ENCODE measurements at places on chromosomes 5 and 9.

GRCh38 chr5:174418809-174419539, 305.4 kb upstream of the MSX2 start:
- DNase-seq: no peak

GRCh38 chr5:149326611-149327010, 18.7 kb upstream of the GRPEL2 start:
- no peak for DNase-seq

DNA sequence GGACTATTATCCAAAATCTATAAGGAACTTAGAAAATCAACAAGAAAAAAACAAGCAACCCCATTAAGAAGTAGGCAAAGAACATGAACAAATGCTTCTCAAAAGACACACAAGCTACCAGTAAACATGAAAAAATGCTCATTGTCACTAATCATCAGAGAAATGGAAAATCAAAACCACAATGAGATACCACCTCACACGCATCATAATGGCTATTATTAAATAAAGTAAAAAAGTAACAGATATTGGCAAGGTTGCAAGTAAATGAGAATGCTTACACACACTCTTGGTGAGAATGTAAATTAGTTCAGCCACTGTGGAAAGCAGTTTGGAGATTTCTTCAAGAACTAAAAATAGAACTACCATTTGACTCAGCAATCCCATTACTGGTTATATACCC, 167.0 kb upstream of the DMRTA1 start:
- DNase-seq: no peak

DNA sequence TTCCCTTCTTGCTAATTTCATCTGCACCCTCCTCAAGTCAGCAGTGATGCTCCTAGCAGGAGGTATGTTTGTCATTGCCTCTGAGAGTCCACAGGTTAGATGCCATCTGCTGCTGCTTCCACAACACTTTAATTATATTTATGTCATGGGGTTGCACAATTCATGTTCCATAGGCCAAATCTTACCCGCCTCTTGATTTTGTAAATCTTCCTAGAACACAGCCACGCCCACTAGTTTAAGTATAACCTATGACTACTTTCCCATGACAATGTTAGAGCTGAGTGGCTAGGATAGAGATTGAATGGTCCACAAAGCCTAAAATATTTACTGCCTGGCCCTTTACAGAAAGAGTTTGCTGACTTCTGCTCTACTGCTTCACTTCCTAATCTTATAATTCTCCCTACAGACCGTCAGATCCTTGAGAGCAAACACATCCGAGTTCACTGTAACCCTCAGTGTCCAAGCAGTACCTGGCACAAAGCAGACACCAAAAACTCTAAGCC, 21.1 kb downstream of the LIFR start:
- no peak for DNase-seq

DNA sequence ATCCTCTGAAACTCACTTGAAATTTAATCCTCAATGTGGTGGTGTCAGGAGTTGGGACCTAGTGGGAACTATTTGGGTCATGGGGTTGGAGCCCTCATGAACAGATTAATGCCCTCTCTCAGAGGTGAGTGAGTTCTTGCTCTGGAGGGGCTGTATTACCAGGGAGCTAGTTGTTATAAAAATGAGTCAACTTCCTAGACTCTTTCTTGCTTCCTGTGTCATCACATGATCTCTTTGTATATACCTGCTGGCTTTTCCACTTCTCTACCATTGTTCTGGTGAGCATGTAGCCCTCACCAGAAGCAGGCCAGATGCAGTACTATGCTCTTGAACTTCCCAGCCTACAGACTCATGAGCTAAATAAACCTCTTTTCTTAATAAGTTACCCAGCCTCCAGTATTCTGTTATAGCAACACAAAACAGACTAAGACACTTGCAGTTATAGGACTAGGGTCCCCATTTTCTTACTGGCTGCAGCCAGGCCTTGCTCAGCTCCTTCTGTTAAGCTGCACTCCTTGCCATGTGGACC, 127.5 kb downstream of the SUSD1 start:
- DNase-seq: no peak

DNA sequence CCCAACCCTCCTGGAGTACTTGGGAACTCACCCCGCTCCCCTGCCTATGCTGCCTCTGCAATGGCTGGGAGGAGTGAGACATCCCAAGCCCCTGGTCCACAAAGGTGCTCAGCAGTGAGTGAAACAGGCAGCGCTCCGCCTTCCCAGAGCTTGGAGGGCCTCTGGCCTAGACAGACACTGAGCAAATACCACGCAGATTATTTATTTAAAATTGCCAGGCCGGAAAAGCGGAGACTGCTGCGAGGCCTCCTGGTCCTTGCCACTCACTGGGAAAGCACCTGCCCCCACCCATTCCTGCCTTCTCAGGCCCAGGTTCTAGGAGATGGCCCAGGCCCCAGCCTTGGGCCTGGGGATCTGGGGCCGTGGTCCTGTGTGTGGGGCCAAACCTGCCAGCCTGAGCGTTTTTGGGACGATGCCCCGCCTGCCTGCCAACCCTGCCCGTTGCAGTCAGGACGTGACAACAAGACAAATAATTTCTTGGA, 17.4 kb downstream of the FGF18 start:
- DNase-seq: no peak
